ENCODE measurements at places on chromosomes 12 and 14. TPM values are rescaled to one million over a fixed set of nuclear protein-coding genes. Genes with fewer than 3 reads are reported as not detected.

- peaks cover 50% of the 10 kb centered on the region for H3K36me3 ChIP-seq
- no peaks in the 10 kb centered on the region for H3K27me3 ChIP-seq
- no peak overlapping the region for H3K27ac ChIP-seq
- DNase-seq = no peak
- H3K4me3 ChIP-seq = no peak overlapping the region
These were observed 25.8 kb downstream of the ACVR1B start for GRCh38 chr12:51977320-51977753.

DNA sequence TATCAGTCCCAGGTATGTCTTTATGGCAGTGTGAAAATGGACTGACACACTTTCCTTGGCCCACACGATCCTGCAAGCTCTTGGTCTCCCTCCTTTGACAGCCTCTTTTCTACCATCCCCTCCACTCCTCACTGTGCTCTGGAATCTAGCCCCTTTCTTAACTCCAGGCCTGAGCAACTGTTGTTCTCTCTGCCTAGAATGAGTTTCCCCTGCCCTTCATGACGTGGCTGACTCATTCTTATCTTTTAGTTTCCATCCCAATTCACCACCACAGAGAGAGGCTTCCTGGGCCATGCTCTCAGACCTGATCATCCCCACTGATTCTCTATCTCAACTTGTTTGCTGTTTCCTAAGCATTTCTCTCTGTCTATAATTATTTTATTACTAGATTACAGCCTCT is 157.4 kb upstream of the HMGA2 start:
- no peaks in the 10 kb centered on the region for H3K36me3 ChIP-seq
- H3K27me3 ChIP-seq = peaks cover 16% of the 10 kb centered on the region
- no peak for DNase-seq
- H3K27ac ChIP-seq = no peak overlapping the region

- H3K4me1 ChIP-seq = peaks cover 59% of the 10 kb centered on the region
- H3K4me3 ChIP-seq = no peak overlapping the region
- no peak for DNase-seq
- no peak overlapping the region for H3K27ac ChIP-seq
- H3K36me3 ChIP-seq = no peaks in the 10 kb centered on the region
These were observed 49.5 kb downstream of the ADIPOR2 start for GRCh38 chr12:1740161-1740948.

DNA sequence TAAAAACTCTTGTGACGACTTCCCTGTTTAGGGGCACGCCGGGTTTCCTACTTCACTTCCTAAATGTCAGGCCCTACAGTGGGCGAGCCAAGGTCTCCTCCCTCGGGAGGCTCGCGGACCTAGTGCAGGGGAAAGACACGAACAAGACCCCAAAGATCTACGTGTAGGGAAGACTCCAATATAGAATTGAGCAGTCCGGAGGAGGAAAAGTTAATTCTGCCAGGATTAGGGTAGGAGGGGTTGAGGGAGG is 564 bp downstream of the ATXN3 start:
- no peaks in the 10 kb centered on the region for H3K36me3 ChIP-seq
- H3K4me3 ChIP-seq = peak overlapping the region; percentile 97

Gene ALKBH2
- 6.5 TPM for total RNA-seq
